ENCODE measurements at places on chromosomes 7 and 10.

GRCh38 chr10:110794808-110795207 is 76.9 kb upstream of the PDCD4 start:
- DNase-seq: no peak

DNA sequence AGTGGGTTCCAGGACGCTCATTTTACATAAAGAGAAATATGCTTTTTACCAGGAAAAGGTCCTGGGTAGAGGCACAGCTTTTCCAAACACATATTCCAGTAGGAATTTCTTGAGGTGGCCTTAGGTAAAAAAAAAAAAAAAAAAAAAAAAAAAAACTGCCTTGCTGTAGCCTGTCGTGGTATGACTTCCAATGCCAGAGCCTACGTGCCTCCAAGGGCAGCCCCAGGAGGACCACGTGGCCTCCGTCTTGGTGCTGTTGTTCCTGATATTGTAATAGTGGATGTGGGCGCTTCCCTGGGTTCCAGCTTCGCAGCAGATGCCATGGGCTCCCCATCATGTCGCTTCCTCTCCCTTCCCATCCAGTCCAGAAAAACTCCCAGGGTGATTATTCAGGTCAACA is 49.3 kb downstream of the PRKAG2 start:
- DNase-seq: no peak

DNA sequence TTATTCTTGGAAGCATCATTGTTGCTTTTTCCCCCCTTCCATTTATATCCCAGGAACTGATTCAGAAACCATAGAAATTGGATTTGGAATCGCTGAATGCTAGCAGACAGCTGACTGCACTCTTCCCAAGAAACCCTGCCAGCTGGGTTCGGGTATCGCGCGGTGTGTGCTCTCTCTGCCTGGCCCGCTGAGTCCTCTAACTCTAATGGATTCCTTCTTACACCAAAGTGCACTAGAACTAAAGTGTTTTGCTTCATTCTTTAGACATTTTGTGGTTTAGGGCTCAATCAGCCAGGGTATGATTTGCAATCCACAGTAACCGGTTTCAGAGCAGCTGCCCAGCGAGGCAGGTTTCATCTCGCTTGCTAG is 92.2 kb downstream of the EGFR start:
- no peak for DNase-seq

- no peak for DNase-seq
These were observed 12.3 kb upstream of the ASB4 start for GRCh38 chr7:95473276-95473985.

DNA sequence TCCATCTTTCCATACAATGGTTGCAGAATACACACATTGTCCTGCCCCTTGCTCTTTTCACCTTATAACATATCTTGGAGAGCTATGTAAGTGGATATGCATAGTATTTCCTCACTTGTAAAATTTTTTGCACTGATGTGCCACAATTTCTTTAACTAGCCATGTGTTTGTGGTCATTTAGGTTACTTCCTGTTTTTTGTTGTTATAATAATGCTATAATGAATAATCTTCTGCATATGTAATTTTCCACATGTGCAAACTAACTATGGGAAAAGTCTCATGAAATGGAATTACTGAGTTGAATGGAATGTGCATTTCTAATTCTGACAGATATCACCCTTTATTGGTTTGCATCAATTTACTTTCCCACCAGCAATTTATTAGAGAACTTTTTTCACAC is 2.8 kb downstream of the TAS2R41 start:
- no peak for DNase-seq

DNA sequence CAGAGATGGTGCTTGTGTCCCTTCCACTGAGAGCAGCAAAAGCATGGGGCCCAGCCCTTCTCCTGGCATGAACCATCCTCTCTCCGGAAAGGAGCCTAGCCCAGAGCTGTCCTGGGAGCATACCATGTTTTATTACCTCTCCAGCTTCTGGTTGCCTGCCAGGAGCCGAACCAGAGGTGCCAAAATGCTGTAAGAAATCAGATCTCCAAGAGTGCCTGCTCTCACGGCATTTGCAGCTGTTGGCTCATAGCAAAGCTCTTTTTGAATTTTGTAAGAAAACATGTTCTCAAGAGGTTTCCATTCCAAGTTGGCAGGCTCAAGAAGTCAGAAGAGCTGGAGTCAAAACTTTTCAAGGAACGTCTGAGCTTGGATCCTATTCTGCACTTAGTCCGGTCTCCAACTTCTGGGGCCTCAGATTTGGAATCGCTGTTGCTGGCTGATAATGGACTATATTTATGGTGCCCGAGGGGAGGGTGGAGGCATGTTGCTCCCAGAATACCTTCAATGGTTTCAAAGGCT is 211.7 kb upstream of the MKI67 start:
- DNase-seq: no peak

- DNase-seq: no peak
These were observed 24.8 kb downstream of the GBX1 start for GRCh38 chr7:151142686-151143040.

DNA sequence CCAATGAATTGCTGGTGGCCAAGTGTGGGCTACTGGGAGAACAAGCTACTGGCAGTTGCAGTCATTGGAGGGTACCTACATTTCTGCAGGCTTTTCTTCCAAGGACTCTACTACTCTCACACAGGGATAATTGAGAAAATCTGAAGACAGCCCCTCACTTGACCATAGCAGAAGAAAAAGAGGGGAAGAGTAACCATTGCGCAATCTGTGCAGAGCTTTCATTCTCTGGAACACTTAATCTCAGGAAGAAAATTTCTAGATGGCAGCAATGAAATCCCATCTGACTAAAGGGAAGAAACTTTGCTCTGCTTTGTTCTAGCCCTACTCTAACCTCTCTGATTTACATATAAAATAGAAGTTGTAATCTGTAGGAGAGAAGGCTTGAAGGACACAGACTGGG is 1239.6 kb upstream of the SORCS1 start:
- DNase-seq: no peak

- no peak for DNase-seq
These were observed 10.1 kb upstream of the OPN4 start for GRCh38 chr10:86644152-86644793.

DNA sequence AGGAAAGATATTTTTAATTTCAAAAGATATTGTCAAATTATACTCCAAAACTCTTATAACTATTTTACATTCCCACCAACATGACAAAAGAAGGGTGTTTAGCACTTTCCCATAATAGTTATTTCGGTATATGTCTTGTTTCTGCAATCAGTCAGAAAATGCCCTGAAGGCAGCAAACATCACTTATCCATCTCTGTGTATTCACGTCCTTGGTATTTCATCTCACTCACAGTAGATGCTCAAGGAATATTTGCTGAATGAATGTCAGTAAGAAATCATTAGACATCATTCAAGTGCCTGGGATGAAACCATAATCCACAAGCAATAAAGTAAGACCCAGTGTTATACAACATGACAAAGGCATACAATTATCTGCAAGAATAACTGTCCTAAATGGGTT is 112.7 kb downstream of the GFRA1 start:
- DNase-seq: no peak

- DNase-seq: no peak
These were observed 47.8 kb upstream of the FIGNL1 start for GRCh38 chr7:50497968-50498367.
